ENCODE measurements at places on chromosomes 6 and 20.

DNA sequence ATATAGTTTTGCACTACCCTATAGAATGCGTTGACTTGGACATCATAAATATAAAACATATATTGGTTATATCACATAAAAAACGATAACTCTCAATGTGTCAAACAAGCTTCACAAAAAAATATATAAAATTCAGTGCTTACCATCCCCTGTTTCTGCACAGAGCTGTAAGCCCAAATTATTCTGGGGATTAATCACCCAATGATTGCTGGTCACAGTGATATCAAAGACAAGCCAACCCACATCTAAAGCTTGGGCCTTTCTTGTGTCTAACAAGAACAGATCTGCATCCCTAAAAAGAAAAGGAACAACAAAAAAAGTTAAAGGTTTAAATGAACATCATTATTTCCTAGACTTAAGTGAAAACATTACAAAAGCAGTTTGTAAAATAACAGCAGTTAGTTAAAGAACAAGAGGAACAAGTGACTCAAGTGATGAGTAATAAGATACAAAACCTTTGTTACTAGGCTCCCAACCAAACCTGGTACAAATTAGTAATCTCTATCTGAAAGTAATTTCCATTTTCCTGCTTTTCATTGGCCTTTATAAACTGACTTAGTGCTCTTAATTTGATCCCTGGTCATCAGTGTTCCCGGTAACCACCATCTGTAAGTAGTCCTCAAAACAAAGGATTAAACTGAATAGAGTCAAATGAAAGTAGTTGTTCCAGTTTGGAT lies 81.1 kb downstream of the BMP5 start:
- no peak for DNase-seq

- DNase-seq = no peak
These were observed 1.9 kb downstream of the GRM4 start for GRCh38 chr6:34143884-34144580.

DNA sequence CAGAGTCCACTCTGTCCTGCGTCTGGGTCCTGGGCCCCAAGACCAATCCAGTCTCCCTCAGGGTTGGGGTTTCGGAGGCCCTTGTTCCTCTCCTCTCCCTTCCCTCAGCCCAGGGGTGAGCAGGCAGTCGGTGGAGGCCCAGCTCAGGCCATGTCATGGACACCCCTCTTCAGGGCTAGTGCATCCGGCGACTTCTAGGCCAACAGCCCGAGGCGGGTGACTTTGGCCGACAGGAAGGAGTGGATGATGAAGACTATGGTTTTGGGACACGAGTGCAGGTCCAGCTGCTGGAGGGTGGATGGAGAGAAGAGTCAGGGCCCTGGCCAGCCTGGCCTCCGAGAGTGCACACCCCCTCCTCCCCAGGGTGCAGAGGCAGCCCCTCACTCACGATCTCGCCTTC lies 7.0 kb upstream of the CDK5RAP1 start:
- DNase-seq = no peak

GRCh38 chr6:154359161-154359574 lies 2.6 kb upstream of the IPCEF1 start:
- DNase-seq = no peak

DNA sequence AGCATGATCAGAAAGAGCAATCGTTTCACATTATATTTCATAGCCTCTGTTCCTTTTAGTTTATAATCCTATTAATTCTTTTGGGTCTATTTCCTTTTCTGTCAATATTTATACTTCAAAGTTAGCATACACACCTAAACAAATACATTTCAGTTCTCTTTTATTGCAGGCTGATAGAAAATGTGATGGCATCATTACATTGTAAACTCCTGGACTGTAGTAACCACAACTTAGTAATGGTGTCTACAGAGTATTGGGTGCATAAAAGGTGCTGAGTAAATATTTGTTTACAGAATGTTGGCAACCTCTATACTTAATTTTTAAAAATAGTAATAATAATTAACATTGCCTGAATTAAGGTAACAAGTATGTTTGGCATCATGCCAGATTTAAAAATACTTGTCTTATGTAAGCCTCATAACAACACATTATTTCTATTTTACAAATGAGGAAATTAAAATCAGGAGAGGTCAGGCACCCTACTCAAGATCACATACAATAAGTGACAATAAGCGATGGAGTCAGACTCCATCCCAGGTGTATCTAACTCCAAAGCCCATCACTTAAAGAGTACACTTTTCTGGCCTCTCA lies 195.0 kb downstream of the UBE3D start:
- DNase-seq = no peak

GRCh38 chr20:34539756-34540155 lies 18.8 kb upstream of the MAP1LC3A start:
- DNase-seq = no peak

- no peak for DNase-seq
These were observed 78.7 kb downstream of the TMEM170B start for GRCh38 chr6:11616200-11616611.

- no peak for DNase-seq
These were observed 8.5 kb downstream of the ENPP4 start for GRCh38 chr6:46138281-46138680.

GRCh38 chr6:137123078-137123477 lies 50.4 kb downstream of the IL22RA2 start:
- DNase-seq = no peak

DNA sequence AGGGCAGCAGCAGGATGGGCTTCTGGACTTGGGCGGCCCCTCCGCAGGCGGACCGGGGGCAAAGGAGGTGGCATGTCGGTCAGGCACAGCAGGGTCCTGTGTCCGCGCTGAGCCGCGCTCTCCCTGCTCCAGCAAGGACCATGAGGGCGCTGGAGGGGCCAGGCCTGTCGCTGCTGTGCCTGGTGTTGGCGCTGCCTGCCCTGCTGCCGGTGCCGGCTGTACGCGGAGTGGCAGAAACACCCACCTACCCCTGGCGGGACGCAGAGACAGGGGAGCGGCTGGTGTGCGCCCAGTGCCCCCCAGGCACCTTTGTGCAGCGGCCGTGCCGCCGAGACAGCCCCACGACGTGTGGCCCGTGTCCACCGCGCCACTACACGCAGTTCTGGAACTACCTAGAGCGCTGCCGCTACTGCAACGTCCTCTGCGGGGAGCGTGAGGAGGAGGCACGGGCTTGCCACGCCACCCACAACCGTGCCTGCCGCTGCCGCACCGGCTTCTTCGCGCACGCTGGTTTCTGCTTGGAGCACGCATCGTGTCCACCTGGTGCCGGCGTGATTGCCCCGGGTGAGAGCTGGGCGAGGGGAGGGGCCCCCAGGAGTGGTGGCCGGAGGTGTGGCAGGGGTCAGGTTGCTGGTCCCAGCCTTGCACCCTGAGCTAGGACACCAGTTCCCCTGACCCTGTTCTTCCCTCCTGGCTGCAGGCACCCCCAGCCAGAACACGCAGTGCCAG lies at the start of gene TNFRSF6B:
Gene TNFRSF6B, plus strand, starts transcription at position 25 of the 729 bp plus-strand sequence. Its CDS starts 116 bp downstream, at position 141.
- no peak for DNase-seq

GRCh38 chr6:96340164-96340563 lies 181.4 kb upstream of the UFL1 start:
- DNase-seq = no peak

GRCh38 chr6:83509441-83509840 lies 2.9 kb upstream of the PRSS35 start:
- DNase-seq = no peak

GRCh38 chr6:157221049-157221816 lies 102.1 kb downstream of the TMEM242 start:
- peak; percentile 76 for DNase-seq

DNA sequence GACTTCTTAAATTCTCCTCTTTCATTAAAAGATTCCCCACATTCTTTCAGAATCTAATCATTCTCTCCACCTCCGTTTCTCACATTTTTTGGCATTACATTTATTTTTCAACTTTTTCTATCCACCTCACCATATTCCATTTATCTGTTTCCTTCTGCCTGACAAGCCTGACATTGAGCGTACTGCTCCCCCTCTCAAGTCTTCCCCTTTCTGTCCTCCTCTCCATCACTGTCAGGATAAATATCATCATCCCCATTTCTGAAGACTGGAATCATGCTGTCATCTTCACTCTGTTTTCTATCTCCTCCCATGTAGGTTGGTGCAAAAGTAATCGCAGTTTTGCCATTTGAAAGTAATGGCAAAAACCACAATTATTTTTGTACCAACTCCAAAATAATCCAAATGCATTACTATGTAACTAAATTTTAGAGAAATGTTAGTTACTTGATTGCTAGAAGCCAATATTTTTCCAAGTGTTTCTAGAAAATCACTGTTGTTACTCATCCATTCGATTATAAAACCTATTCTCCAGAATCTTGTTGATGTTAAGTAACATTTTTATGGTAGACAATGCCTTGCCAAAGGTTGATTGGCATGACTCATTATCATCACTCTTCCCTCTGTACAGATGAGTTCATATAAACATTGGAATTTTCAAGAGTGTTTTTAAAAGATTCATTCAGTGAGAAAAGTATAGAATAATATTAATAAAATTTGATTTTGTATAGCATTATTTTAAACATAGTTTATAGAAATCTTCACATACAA lies 292.3 kb upstream of the RNF217 start:
- no peak for DNase-seq

DNA sequence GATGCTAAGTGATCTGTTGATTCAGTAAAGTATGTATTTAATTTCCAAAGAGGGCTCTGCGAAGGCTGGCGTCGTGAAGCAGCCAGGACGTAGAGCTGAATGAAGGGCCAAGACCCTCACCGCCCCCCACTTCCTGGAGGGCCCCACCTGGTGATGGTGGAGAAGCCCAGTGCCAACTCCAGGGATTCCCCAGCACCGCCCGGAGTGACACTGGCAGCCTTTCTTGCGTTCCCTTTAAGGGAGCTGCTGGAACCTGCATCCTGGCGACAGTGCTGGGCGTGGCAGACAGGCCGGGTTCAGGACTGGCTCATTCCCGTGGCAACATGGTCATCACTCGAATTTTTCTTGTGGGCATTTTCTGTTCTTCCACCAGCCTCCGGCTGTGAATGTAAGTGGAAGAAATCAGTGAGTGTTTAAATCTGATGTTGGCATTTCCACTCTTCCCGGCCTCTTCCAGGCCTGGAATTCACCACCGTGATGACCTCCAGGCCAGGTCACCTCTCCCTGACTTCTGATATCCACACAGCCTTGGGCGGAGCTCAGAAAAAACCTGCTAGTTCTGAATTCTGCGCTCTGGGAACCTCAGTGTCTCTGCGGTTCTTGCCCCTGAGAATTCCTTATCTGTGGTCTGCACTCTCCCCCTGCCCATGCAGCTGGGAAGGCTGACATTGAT lies 57.4 kb upstream of the DACT2 start:
- no peak for DNase-seq

- DNase-seq = no peak
These were observed 75.5 kb downstream of the SLC22A23 start for GRCh38 chr6:3381233-3381921.

DNA sequence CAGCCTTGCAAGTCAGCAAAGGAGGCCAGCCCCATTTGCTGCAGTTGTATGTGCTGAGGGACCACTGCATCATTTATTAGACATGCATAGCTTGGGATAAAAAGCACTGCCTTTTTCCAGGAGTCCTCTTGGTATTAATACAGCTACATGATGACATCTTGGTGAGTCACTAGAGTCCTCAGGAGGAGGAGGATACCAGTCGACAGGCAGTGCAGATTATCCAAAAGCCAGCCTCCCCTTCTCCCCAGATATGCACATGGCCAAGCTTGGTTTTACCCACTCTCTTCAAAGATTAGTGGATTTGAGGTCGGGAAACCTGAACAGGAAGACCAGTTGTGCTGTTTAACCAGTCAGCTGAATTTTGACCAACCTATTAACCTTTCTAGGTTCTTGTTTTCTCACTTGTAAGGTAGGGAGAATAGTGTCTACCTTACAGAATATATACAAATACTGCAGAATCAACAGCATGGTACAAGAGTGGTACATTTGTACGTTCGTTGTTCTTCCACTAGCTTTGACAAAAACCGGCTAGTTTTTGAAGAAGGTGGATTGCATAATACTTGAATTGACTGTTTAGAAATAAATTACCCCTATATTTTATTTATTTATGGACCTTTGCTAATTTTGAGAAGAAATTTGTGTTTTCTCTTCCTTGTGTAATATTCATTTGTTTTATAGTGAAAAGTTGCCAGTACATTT lies 31.9 kb downstream of the VAPB start:
- no peak for DNase-seq

- peak; percentile 50 for DNase-seq
These were observed 12.6 kb downstream of the DYNLT1 start for GRCh38 chr6:158631678-158632537.

DNA sequence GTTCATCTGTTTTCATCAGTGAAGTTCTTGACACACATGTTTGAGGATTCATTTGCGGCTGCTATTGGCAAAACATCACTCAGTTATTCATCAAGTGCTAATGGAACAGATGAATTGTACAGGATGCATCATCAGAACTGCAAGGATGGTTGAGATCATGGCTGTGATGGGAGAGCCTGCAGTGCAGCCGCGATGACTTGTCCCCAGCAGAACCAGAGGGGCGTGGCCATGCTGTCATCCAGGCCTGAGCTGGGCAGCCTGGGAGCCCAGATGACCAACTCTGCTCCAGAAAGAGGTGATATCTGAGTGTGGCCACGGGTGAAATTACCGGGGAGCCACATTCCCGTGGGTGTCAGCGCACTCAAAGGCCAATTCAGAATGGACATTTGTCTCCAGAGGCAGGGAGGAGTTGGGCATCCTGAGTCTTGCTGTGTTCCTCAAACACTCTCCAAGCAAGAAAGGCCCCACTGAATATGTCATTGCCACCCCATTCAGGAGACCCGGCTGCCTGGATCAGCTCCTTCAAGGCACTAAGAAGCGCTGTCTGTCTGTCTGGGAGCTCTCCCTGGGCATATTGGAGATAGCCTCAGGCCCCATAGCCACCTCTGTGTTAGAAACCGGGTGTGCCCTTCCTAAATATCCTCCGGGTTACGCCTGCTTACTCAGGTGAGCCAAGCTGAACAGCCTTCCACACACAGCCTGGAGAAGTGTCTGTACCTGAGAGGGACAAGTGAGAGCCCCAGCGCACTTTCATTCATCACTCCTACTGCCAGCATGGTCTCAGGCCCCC lies 66.7 kb downstream of the SYNDIG1 start:
- no peak for DNase-seq

- peak; percentile 15 for DNase-seq
These were observed 72.5 kb downstream of the ANKS1A start for GRCh38 chr6:34961574-34961973.

- no peak for DNase-seq
These were observed 99.8 kb upstream of the PDE10A start for GRCh38 chr6:165762876-165763275.

- no peak for DNase-seq
These were observed 70.5 kb upstream of the TOX2 start for GRCh38 chr20:43843965-43844660.

GRCh38 chr6:89734526-89734925 lies 85.1 kb downstream of the MDN1 start:
- no peak for DNase-seq

- no peak for DNase-seq
These were observed 9.8 kb downstream of the DUSP15 start for GRCh38 chr20:31860390-31861134.
